Stimulated activated CD8-positive, alpha-beta memory T cell treated with anti-CD3 and anti-CD28 coated beads, Interleukin-4, amount 100 ng/mL, for 4 hours (primary cell): ENCODE measurements at places on chromosomes 7 and 10.

DNA sequence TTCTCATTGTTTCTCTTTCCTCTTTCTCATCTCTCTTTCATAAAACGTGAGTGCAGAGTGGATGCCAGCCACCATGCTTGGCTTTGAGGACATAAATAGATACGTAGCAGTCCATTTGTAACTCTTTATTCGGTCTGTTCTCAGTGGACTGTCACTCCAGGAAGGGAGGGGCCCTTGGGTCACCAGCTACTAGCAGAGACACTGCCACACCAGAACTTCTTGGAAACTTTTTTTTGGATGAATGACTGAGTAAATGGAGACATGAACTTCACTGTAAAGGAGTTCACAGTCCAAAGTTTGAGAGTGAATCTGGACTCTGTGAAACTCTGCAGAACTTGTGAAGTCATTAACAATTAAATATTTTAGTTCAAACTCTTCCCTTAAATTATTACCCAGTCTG lies 20.2 kb downstream of the CHN2 start:
- DNase-seq, result no peak

DNA sequence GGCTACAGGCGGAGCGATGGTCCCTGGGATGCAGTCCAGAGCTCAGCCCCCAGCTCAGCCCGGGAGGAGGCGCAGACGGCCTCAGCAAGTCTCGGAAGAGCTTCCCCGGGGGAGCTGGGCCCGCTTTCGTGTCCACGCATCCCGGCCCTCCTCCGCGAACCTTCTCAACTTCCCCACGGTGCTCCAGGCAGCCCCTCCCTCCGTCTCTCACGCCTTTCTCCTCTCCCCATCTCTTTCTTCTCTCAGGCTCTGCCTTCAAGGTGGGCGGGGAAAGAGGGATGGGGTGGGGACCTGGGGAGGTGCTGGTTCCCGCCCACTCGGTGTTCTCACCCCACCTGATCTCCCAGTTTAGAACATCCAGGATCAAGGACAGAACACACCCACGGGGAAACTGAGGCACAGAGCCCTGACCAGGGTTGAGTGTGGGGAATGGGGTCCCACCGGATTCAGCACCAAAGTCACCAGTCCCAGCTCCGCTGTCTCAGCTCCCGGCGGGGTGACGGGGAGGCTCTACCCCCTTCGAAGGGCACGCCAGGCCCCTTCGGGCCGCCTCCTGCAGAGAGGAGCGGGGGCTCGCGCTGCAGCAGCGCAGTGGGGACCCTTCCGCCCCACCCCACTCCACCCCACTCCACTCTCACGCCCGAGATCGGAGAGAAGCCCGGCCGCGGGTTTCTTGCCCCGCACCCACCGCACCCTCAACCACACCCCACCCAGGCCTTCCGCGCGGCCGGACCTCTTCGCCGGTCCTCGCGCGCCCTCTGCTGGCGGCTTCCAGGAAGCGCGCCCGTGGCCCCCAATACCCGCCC lies 18.2 kb downstream of the POLL start:
- DNase-seq, result peak; percentile 62

GRCh38 chr10:15842556-15843169 lies 17.6 kb downstream of the MINDY3 start:
- DNase-seq, result no peak

DNA sequence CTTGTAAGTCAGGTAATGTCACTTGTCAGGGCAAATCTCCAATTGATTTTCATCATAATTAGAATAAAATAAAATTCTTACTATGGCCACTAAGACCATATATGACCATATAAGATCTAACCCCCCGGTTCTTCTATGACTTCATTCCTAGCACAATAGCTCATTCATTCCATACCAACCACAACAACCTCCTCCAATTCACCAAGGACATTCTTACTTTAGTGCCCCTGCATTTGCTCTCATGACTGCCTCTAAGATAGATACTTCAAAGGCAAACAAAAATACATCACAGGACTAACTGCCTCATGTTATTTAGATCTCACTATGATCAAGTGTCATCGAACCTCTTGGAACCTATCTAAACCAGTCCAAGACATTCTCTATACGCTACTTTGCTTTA lies 90.8 kb downstream of the SNX13 start:
- no peak for DNase-seq

DNA sequence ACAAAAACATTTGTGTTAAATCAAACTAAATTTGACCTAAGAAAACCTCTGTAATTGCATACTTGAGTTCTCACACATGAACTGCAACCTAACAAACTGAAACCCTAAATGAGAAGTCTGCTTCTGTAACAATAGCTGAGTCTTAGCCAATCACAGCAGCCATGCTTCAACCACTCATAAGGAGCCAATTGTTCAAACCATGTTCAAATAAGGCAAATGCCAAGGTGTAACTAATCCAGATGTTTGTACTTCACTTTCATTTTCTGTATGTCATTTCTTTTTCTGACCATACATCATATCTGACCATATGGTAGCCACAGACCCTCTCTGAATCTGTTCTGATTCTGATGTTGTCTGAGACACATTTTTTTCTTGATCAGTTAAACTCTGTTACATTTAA lies 47.5 kb upstream of the ANTXRL start:
- DNase-seq, result no peak

DNA sequence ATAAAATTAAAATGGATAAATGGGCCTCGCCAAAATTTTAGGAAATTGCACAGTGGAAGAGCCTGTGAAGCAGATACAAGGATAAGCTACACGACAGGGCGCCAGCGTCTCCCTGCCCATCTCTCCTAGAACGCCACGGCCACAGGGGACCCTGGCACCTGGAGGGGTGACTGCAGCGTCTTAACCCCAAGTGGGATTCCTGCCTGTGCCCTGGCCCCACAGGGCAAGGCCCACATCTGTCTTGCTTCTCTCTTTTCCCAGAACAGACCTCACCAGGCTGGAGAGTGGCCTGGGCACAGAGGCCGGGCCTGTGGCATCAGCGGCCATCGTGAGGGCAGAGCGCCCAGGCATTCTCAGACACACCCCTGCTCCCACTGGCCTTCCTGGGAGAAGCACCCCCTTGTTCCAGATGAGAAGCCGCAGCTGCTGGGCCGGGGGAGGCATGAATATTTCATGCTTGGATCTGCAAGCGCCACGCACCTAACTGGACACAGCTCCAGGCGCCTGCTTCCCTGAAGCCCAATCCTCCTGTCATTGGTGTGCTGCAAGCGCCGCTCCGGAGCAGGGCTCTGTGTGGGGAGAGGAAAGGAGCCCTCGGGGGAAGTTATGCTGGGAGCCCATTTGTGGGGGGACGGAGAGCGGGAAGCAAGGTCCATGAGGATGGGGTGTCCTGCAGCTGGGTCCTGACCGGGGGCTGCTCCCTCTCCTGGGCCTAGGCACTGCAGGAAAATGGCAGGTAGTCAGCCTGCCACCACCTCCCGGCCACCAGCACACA lies 153.5 kb downstream of the ELFN1 start:
- DNase-seq, result no peak

- DNase-seq, result no peak
These were observed 864.8 kb downstream of the GATA3 start for GRCh38 chr10:8919280-8919679.

DNA sequence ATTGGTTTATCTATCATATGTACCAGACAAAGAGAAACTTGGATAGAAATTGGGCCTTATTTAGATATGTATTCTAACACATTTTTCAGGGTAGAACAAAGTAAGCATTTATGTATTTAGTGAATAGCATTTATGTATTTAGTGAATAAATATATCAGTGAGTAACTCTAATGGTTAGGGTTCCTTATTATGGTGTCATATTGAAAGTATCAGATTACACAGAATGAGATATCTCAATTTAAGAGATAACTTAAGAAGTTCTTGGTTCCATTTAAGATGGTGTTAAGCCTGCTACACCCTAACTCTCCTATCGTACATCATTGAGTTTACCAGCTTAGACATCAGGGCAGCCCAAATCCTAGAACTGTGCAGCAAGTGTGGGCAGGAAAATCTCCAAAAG lies 35.9 kb upstream of the DMTF1 start:
- no peak for DNase-seq

GRCh38 chr10:86333826-86334487 lies 32.6 kb downstream of the GRID1 start:
- DNase-seq, result no peak

DNA sequence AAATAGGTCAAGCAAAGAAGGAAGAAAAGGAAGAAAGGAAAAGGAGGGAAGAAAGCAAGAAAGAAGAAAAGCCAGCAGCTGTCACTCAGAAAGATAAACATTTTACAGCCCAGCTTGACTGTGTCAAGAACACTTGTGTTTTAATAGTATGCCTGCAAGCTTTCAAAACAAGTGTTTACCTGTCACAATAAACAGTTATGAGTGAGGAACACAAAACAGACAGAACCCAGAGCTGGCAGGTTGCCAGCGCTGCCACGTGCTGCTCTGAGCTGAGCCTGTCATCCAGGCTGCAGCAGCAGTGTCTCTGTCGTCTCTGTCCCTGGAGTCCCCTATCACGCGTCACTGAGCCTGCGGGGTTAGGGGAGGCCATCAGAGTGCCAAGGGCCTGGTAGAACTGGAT lies 827.6 kb upstream of the AUTS2 start:
- no peak for DNase-seq

GRCh38 chr7:154916856-154917807 lies 85.8 kb downstream of the PAXIP1 start:
- no peak for DNase-seq

DNA sequence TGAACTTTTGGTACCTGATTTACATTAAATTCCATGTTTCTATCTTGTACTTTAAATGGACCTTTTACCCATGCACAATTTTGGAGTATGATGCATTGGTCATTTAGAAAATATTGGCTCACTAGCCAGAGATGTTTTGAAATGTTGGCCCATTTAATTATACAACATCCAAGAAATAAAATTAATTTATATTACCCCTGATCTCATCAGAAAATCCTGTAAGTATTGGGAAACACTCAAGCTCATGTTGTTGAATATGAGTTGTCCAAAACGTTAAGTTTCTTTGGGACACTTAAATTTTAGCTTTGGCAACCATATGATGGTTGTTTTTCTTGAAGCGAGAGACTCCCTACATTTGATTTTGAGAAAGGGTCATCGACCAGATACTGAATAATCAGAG lies 492.7 kb downstream of the RPS24 start:
- DNase-seq, result no peak

DNA sequence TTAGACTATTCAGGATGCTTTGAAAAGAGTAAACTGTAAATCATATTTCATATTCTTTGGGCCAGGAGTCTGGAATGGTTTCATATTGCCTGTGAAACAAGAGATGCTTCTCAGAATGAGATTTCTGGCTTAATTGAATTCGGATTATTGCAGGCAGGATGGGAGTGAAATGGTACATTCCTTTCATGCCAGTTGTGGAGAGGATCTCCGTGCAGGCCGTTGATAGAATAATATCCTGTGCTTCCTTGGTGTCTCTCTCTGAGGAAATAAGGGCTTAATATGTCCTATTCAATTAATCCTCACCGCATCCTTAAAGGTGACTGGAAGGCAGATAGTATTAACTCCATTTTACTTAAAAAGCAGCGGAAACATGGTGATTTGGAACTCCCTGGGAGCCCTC lies 56.6 kb downstream of the CUX1 start:
- DNase-seq, result no peak

GRCh38 chr7:32079510-32079909 lies 9.3 kb upstream of the PDE1C start:
- DNase-seq, result no peak

DNA sequence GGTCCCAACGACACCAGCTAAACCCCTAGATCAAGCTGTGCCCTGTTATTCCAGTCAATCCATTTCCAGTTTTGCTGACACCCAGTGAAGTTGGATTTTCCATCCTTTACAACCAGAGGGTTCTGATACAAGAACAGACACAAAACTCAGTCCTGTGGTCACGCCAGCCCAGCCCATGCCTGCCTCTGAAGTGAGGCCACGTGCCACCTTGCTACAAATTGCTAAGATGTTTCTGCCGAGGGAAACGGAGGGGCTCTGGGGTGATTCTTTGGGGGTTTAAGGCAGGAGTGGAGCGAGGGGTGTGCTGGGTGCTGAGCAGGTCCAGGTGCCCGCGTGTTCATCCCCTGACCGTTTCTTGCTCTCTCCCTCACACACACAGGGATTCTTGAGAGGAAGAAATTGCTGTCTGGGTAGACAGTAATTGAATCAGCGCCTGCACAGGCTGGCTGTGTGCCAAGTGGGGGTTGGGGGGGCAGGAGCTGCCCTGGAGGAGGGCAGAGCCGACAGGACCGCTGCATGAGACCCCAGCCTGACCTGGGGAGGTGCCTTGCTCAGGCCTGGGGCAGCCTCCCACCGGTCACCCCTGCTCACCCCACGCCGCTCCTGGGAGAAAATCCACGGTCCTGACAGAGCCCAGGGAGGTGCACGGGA lies 38.1 kb downstream of the ADAP1 start:
- DNase-seq, result no peak

DNA sequence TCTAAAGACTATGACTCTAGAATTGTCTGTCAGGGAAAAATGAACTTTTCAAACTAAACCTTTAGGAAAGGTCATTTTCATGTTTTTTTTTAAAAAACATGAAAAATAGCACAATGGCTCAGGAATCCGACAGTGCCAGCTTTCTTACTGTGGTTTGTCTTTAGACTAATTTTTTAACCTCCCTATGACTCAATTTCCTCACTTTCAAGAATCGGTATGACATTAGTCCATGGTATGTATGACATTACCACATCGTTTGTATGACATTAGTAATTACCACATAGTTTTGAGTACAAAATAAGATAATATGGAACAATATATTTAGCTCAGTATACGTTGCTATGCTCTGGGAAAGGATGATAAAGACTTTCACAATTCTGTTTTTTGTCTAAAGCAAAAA lies 383.2 kb downstream of the PTPRN2 start:
- DNase-seq, result no peak

GRCh38 chr7:137032436-137032835 lies 164.0 kb downstream of the CHRM2 start:
- no peak for DNase-seq

DNA sequence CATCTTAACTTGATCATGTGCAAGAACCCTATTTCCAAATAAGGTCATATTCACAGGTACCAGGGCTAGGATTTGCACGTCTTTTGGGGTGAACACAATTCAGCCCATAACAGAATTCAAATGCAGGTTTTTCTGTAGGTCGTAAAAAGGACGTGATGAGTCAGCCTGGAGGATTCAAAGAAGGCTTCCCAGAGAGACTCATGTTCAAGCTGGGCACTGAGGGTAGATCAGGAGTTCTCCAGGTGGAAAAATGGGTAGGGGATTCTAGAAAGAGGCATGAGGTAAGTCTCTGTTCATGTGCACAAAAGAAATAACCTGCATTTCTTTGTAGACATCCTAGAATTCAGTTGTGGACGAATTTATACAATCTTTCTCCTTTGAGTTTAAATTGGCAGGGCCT lies 160.4 kb downstream of the RPS24 start:
- DNase-seq, result no peak

GRCh38 chr10:119595676-119596515 lies 868 bp downstream of the TIAL1 start:
- DNase-seq, result peak; percentile 55

DNA sequence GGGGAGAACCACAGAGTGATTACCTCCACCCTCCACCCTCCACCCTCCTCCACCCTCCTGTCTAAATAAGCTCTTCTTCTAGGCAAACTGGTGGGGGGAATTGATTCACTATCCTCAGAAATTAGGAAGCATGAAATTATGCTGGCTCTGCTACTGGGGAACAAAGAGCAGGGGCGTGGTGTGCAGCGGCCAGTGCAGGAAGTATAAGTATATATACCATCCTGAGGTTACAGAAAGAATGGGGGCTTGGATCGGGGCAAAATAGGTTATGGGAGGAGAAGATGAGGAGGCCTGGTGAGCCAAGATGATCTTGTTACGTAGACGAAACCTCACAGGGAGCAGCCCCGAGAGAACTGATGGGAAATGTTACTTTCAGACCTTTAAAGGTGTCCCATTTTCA lies 49.1 kb downstream of the SYPL1 start:
- no peak for DNase-seq
